ENCODE measurements at places on chromosomes 2 and 18. TPM values are rescaled to one million over a fixed set of nuclear protein-coding genes. Genes with fewer than 3 reads are reported as not detected.
A peak's percentile ranks its signal among the peaks of the same experiment; 100 is the strongest.

SERPINB11 gene
- polyA plus RNA-seq = not detected

EFHD1 gene
- 28.5 TPM for polyA plus RNA-seq

DNA sequence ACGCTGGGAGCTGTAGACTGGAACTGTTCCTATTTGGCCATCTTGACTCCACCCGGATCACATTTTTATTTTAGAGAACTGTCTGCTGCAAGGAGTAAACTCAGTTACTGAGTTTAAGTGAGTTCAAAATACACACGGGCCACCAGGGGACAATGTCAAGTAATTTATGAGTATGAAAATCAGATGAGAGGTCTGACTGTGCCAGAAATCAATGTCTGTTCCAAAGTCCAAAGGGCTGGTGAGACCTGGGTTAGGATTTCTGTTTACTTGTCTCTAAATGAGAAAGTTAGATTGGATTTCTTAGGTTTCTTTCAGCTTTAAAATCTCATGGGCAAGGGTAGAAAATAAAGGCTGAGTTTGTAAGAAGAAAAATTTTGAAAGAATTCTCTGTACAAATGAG, 465.8 kb upstream of the MEIS1 start:
- no peak for DNase-seq
- peaks cover 9% of the 10 kb centered on the region for H3K4me1 ChIP-seq
- H3K4me3 ChIP-seq = no peak overlapping the region
- no peaks in the 10 kb centered on the region for H3K27me3 ChIP-seq

CFAP65 gene
- not detected for polyA plus RNA-seq

- H3K27ac ChIP-seq = peak overlapping the region; percentile 91
- H3K4me1 ChIP-seq = peaks cover 5% of the 10 kb centered on the region
- no peaks in the 10 kb centered on the region for H3K36me3 ChIP-seq
- no peak for DNase-seq
- no peaks in the 10 kb centered on the region for H3K27me3 ChIP-seq
These were observed 61.9 kb upstream of the IGFBP2 start for GRCh38 chr2:216571178-216571908.

CRYBA2 gene
- not detected for polyA plus RNA-seq

DNA sequence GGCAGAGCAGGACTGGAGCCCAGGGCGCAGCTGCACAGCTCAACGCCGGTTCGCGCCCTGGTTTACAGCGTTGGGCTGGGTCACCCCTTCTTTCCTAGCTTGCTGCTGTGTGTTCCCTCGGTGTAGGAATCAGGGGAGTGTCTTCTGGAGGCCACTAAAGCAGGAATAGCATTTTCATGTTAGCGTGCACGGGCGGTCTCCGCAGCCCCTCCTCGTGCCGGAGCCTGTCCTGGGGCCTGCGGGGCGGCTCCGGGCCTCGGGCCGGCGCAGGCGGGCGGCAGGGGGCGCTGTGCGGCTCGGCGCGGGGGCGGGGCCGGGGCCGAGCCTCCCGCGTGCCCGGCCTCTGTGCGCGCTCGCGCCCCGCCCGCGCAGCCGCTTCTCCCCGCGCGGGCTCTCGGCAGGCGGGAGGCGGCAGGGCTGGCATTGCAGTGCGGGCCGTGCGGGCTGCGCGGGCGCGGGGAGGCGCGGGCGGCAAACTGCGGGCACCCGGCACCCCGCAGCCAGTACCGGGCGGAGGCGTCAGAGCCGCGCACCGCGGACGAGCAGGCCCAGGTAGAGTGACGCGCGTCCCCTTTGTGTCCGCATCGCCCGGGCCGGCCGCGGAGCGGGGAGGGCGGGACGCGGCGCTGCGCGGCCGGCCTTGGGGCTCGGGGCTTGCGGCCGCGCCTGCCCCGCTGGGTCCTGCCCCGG, at the start of gene RNF144A:
Gene RNF144A, plus strand, starts transcription at position 342 of the 690 bp plus-strand sequence. CDS start 79,515 bp downstream, outside the sequence.
- peaks cover 7% of the 10 kb centered on the region for H3K4me1 ChIP-seq
- H3K36me3 ChIP-seq = no peaks in the 10 kb centered on the region
- peak; percentile 84 for DNase-seq
- H3K27me3 ChIP-seq = no peaks in the 10 kb centered on the region

HS6ST1 gene
- 17.9 TPM for polyA plus RNA-seq

- DNase-seq = peak; percentile 64
These were observed 5.5 kb upstream of the ID2 start for GRCh38 chr2:8676191-8676920.

GRCh38 chr2:106554411-106554810, 67.2 kb downstream of the CD8B2 start:
- no peaks in the 10 kb centered on the region for H3K27me3 ChIP-seq
- H3K4me1 ChIP-seq = no peaks in the 10 kb centered on the region
- H3K36me3 ChIP-seq = no peaks in the 10 kb centered on the region
- DNase-seq = no peak
- no peak overlapping the region for H3K4me3 ChIP-seq
- no peak overlapping the region for H3K27ac ChIP-seq
